ENCODE measurements at places on chromosomes 2 and 18. TPM values are rescaled to one million over a fixed set of nuclear protein-coding genes. Genes with fewer than 3 reads are reported as not detected.

DNA sequence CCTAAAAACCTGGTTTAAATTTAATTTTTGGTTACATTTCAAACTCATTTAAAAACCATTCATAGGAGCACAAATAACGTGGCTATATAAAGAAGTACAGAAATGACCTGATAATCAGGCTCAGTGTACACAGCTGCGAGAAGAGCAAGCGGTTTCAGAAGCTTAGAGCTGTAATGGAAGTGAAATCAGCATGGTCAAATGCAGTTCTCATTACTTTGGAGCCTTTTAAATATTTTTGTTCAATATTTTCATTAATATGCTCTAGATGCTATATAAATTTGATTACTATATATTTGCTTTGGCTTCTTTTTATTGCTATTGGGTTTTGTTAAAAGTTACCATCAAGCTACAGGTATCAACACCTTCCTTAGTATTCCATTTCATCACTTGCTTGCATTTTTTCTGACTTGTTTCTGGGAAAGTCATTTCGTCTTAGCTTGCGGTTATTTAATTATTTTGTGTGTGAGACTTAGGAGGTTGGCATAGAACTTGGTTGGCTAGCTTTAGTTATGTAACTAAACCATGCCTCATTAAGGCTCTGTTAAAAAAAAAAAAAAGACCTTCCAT is 58.7 kb downstream of the AFTPH start:
- no peak for DNase-seq

DNA sequence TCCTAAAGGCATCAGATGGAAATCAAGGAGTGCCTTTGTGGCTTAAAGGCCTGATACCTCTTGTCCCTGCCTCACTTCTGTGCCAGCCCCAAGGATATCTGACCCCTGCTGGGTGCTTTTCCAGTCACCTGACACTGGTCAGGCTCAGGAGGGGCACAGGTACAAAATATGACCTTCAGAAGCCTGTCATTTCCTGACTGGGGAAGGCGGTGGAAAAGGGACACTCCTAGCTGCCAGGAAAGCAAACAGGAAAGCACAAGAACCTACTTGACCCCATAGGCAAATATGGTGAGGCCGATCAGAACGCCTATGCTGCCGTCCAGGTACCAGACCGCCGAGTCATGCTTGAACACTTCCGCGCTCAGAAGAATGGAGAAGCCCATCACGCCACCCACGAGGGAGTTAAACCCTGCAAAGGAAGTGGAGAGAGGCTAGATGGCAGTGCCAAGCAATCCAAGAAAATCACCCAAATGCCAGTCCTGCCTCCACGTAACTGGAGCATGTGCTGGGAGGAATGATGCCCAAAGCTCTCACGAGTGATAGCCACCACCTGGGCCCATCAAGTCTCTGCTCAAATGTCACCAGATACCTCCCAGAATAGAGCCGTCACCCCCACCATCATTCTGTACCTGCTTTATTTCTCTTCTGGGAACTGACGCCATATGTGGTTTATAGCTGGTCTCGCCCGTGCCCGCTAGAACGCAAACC is 204.0 kb downstream of the MGAT5 start:
- no peak for DNase-seq

GRCh38 chr18:23365602-23366001 is 87.5 kb upstream of the RIOK3 start:
- DNase-seq: no peak

DNA sequence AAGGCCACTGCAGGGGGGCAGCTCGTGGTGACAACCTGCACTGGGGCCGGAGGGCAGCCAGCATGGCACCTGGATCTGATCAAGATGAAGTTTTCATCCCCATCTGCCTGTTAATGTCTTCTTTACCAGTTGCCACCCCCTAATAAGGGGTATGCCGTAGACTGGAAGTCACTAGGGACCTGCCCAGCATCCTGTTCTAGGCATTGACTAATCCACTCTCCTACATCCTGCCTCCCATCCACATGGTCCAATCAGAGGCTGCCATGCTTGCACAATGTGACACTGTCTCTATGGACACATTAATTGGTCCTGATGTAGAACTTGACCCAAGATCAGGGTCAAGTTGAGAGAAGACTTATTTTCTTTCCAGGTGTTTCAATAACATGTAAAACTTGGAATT is 95.1 kb upstream of the LCLAT1 start:
- DNase-seq: no peak

DNA sequence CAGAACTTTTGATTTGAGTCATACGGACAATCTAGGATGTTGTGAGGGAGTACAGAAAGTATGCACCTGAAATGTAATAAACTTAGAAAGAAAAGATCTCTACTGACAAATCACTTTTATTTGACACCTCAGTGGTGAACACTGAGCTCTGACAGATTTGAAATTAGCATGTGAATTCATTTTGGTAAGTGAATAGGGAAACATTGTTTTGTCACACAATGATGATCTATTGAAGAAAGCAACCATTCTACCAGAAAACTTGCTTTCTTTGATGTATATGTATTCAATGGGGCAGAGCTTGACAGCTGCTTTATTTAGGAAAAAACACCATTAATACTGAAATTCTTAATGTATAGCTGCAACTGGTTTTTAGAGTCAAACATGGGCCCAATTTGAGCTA is 500.5 kb downstream of the CCDC85A start:
- no peak for DNase-seq

DNA sequence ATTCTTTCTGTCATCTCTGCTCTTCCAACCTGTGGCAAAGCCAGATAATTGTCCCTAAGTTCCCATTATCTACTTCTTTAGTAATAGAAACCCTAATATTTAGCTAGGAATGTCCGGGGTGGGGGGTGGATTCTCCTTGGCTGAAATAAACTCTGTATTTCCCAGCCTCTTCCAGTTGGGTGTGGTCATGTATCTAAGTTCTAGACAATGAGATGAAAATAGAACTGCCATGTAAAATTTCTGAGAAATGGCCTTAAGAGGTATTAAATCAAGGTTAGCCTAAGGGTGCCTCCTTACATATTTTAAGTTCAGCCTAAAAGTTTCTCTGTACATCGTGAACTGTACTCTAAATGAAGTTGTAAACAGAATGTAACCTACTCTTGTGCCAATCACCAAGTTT is 39.5 kb downstream of the MAIP1 start:
- DNase-seq: no peak

DNA sequence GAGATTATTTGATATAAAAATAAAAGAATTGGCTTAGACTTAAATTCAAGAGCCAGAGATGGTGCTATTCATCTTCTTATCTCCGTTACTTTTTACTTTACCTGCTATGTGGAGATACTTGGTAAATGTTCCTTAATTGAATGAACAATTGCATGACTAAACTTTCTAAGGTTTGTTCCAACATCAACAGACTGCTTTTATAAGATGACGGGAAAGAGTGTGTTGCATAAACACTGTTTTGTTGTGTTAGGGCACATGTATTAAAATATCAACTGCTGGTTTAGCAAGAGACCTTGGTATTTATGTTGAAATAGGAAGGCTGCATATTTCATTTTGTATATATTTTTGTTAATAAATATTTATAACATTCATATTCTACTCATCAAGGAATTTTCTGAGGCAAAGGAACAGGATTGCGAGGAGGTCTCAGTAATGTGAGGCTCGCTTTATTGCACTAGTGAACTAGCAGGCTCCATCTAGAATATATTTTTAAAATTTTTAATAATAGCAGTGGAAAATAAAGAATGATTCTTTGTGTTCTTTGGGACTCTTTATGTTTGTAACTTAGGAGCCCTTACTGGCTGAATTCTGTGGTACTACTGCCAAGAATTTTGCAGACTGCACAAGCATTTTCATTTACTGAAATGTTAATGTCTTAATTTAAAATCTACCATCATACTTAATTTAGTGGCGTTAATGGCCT is 10.7 kb upstream of the NFE2L2 start:
- no peak for DNase-seq

DNA sequence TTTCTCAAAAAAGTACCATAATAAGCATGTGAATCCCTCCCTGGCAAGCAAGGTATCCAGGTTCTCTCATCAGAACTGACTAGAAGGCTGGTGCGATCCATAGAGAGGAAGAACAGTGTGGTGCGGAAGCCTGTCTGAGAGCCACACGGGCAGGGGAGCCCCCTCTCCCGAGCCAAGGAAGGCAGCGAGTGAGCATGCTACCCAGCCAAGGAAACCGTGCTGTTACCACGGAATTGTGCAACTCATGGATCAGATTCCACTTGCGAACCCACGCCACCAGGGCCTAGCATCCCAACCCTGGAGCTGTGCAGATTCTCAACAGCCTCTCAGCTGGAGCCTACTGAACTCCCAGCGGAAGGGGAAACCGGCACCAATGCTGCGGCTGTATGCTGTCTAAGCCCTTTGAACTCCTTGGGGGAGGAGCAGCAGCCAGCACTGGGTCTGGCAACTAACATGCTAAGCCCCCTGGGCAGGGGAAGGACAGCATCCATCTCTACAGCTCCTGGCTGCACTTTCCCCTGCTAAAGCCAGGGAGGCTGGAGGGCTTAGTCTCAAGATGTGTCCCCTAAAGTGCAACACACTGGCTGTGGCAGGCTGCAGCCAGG is 823.1 kb downstream of the EPHA4 start:
- DNase-seq: no peak

- DNase-seq: peak; percentile 28
Measured at GRCh38 chr2:169105476-169105875, 36.1 kb downstream of the DHRS9 start.

DNA sequence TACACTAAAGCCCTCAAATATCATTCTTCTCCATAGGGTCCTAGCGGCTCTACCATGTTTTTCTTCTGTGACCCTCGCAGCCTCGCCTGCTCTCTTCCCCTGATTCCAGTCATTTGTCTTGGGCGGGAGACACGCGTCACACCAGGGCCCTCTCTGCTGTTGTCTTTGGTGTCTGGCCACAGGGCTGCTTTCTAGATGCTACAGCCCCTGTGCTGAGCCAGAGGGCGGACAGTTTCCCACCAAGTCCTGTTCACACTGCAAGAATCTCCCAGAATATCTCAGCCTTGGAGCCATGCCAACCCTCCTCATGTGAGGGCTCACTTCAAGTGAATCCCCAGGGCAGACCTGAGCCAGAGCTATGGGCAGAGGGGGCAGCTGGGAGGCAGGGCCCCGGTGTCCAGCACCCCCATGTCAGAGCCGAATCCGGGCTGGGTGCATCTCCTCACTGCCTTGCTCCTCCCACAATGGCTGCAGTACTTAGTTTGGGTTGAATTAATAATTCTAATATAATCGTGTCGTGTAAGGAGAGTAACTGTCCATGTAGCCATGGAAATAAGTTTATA is 42.1 kb downstream of the DIPK1C start:
- DNase-seq: no peak

- no peak for DNase-seq
Measured at GRCh38 chr18:34121200-34121721, 103.5 kb downstream of the NOL4 start.

DNA sequence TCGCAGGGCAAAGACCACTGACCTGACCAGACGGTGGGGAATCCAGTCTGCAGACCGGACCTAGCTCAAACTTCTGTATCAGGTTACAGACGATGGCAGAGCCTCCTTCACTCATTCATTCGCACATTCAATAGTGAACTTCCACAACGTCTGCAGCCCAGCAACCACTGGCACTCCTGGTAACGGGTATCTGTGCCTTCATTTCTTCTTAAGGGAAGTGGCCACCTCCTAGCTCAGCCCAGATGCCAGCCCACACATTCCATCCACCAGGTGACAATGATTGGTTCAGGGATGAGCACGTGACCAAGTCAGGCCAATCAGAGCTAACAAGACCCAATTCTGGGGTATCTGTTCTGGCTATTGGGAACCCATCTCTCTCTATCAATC is 15.9 kb upstream of the ARMC9 start:
- no peak for DNase-seq

DNA sequence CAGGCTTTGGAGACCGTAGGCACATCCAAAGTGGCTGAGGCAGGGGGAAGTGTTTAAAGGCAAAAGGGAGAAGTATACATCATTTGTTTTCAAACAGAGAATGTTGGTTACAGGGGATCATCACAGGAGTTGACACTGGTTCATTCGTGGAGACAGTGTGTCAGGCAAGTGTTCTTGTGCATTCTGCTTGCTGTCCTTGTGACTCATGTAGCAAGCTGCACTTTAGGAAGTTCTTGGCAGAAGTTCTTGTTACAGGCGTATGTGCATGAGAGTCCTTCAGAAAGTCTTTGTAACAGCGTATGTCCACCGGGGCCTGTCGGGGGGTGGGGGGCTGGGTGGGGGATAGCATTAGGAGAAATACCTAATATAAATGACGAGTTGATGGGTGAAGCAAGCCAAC is 36.5 kb upstream of the B4GALT6 start:
- DNase-seq: no peak

DNA sequence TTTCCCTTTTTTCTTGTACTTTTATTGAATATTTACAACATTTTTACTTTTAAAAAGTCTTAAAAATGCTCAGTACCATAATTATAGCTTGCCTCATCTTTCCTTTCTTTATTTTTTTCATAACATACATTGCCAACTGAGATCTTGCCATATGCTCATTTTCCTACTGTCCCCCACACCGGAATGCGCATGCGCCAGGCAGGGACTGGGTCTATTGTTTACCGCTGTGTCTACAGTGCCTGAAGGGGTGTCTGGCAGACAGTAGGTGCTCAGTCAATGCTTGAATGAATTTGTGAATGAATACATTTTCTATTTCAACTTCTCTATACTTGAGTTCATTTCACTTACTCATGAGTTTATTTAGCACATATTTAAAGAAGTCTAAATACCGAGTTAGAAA is 158.0 kb downstream of the CYP26B1 start:
- DNase-seq: no peak

- DNase-seq: no peak
Measured at GRCh38 chr2:152505495-152505906, 170.5 kb downstream of the FMNL2 start.

- no peak for DNase-seq
Measured at GRCh38 chr2:111950236-111950635, 51.8 kb downstream of the MERTK start.

- DNase-seq: no peak
Measured at GRCh38 chr18:12741351-12741750, 38.5 kb downstream of the PSMG2 start.

- no peak for DNase-seq
Measured at GRCh38 chr2:188751816-188752215, 222.4 kb upstream of the COL3A1 start.

DNA sequence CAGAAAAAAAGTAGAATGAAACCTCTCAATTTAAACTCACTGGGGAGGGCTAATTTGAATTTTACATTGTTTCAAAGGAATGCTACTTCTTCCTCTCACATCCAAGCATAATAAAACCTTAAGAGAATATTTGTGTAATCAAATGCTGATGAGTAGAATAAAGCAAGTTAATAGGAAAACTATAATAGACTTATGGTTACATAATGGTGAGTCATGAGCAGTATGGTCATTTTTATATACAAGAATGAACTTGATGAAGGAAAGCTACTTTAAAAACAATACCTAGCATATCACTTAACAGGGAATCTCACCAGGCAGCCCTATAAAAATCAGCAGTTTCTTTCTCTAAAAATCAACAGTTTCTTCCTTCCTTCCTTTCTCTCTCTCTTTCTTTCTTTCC is 80.3 kb downstream of the VSNL1 start:
- no peak for DNase-seq

GRCh38 chr2:72793798-72794440 is 31.9 kb downstream of the EXOC6B start:
- DNase-seq: no peak

GRCh38 chr2:231034291-231034882 is 2.9 kb upstream of the C2orf72 start:
- no peak for DNase-seq

Gene FLACC1
- total RNA-seq: 6.8 TPM

Gene ERBB4
- not detected for total RNA-seq

Gene TRIM54
- total RNA-seq: not detected

Gene SLC38A11
- not detected for total RNA-seq

Gene DNAJC5G
- total RNA-seq: not detected

Gene DOK6
- total RNA-seq: not detected

Gene ACMSD
- not detected for total RNA-seq

Gene KCNG3
- total RNA-seq: not detected

Gene TMEM169
- 0.98 TPM for total RNA-seq

Gene ZBTB7C
- total RNA-seq: not detected
